ENCODE measurements at places on chromosomes 12 and 14.

GRCh38 chr12:77442633-77443032 is 377.3 kb upstream of the E2F7 start:
- ATAC-seq: no peak

DNA sequence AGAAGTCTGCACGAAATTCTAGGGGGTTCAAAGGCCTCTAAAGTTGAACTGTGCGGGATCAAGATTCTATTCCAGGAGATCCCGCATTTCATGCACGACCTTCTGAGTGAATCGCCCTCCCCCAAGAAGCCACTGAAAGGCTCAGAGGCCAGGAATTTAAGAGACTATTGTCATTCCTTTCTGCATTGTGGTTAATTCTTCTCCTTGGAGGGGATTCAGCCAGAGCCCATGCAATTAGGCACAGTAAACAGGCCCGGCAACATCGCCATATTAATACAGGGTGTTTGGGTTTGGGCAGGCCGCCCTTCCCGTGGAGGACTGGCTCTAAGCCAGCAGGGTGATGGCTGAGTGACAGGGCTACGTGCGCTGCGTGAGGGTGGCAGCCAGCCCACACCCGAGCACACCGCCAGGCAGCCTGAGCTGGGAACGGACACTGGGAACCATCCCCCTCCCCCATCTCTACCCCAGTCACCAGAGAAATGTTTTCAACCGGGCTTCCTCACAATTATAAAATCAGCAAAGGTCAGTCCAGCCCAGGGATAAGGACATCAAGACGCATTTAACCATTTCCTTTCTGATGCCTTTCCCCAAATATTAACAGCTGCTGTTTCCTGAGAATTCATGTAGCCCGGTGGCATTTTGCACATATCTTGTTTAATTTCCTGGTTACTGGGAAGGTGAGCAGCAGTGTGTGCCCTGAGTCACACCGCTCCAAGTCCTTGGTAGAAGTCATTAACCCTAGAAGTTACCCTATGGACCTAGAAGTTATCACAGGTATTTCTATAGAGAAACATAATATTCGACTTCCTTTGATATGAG is 12.5 kb downstream of the EGLN3 start:
- ATAC-seq: peak; percentile 52

DNA sequence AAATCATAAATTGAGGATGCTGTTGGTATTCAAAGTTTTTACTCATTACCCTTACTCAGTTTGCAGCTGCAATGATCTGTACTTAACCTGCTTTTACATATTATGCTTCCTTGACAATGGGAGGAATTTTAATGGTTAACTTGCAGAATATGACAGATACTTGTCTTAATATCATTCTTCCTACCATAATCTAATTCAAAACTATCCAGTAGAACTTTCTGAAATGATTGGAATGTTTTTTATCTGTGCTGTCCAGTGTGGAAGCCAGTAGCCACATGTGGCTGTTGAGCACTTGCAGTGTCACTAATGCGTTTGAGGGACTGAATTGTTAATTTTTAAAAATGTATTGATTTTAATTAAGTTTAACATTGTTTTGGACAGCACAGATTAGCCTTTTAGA is 23.5 kb downstream of the FGFR1OP2 start:
- no peak for ATAC-seq

DNA sequence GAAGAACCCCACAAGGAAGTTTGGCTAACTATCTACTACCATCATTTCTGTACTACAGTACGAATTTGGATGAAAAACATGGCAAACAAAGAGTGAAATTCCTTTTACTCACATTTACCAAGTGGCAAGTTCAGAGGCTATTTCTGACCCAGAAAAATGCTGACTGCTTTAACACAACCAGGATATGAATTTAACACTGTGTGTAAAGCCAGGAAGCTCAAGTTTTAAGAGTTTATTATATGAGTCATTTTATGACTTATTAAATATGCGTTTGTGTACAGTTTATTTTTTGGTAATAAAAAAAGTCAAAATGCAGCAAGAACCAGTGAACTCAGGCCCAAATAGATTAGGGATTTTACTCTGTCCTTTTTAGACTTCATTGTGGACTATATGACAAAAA is 58.4 kb upstream of the STAC3 start:
- no peak for ATAC-seq

GRCh38 chr12:86601550-86602308 is 345.5 kb upstream of the MGAT4C start:
- no peak for ATAC-seq

GRCh38 chr12:128627659-128628058 is 196.1 kb downstream of the SLC15A4 start:
- ATAC-seq: no peak

DNA sequence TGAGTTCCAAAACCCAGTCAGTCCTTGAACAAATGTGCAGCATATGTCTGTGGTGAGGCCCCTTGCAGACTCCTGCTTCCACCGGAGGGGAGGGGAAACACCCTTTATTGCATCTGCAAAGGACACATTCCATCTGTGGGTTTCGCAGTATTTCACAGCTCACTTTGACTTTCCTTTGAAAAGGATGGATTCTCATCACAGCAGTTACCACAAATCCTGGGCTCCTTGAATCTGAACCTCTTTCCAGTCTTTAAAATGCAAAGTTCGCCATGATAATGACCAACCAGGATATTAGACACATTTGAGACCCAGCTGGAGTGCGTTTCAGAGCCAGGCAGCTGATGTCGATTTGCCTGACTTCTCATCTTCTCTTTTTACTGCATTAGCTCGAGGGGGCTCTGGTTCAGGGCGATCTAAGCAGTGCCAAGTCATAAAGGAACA is 242.4 kb downstream of the SLC15A4 start:
- no peak for ATAC-seq

GRCh38 chr14:74574090-74574433 is 38.0 kb downstream of the LTBP2 start:
- ATAC-seq: no peak

DNA sequence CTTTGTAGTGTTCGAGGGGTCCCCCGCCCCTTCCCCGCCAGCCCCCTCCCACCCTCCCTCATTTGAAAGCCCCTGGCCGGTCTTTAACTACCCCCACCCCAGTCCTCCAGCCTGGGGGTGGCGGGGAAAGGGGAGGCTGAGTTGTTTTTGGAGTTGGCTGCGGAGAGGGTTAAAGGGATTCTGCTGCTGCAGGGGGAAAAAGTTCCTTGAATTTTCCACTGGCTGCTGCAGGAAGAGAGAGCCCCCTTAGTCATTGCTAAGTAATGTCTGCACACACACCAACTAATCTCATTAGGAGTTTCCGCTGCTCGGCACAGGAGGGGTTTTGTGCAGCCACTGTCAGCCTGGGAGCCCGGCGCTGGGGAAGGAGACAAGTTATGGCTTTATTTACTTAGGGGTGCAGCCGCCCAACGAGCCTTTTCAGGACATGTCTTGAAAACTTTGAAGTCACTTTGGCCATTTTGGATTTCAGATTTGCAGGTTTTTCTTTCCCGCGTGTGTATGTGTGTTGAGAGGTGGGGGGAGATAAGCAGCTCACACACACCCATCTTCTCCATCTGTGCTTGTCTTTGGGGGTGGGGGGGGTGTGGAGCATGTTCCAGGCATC is 1.8 kb downstream of the ELK3 start:
- peak; percentile 6 for ATAC-seq
